ENCODE measurements at places on chromosomes 5 and 9. TPM values are rescaled to one million over a fixed set of nuclear protein-coding genes. Genes with fewer than 3 reads are reported as not detected.

GRCh38 chr9:92426501-92427145 is 2.4 kb upstream of the OMD start:
- no peak overlapping the region for H3K4me3 ChIP-seq
- no peaks in the 10 kb centered on the region for H3K27me3 ChIP-seq
- DNase-seq: no peak
- H3K27ac ChIP-seq: no peak overlapping the region
- no peaks in the 10 kb centered on the region for H3K36me3 ChIP-seq
- H3K4me1 ChIP-seq: no peaks in the 10 kb centered on the region

GRCh38 chr5:82295959-82296531 is 17.9 kb upstream of the RPS23 start:
- H3K4me3 ChIP-seq: no peak overlapping the region
- H3K27ac ChIP-seq: no peak overlapping the region
- DNase-seq: no peak
- no peaks in the 10 kb centered on the region for H3K4me1 ChIP-seq

- peaks cover 8% of the 10 kb centered on the region for H3K36me3 ChIP-seq
- peak overlapping the region; percentile 5 for H3K27ac ChIP-seq
- no peaks in the 10 kb centered on the region for H3K27me3 ChIP-seq
- H3K4me3 ChIP-seq: peak overlapping the region; percentile 98
Measured at GRCh38 chr9:129036923-129037766, 719 bp downstream of the MIGA2 start.

GRCh38 chr9:1913631-1914330 is 101.4 kb upstream of the SMARCA2 start:
- H3K4me3 ChIP-seq: no peak overlapping the region
- no peaks in the 10 kb centered on the region for H3K27me3 ChIP-seq
- DNase-seq: no peak
- H3K36me3 ChIP-seq: no peaks in the 10 kb centered on the region

DNA sequence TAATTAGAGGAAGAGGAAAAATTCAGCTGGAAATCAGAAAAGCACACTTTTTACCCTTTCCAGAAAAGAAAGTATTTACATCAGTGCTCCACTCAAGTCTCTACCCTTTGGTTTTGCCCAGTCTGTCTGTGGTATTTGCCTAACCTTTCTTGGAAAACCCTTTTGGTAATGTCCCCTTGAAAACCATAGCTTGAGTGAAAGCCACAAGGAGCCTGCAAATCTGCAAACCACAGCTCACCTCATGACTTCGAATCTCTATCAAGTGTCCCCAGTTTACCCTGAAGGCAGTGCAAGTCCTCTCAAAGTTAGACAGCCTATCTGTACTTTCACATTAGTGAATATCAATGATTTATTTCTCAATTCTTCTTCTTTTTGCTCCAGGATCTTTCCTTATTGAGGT is 162.1 kb upstream of the TSLP start:
- H3K27ac ChIP-seq: no peak overlapping the region
- DNase-seq: no peak
- H3K4me3 ChIP-seq: no peak overlapping the region
- no peaks in the 10 kb centered on the region for H3K36me3 ChIP-seq
- no peaks in the 10 kb centered on the region for H3K27me3 ChIP-seq

DNA sequence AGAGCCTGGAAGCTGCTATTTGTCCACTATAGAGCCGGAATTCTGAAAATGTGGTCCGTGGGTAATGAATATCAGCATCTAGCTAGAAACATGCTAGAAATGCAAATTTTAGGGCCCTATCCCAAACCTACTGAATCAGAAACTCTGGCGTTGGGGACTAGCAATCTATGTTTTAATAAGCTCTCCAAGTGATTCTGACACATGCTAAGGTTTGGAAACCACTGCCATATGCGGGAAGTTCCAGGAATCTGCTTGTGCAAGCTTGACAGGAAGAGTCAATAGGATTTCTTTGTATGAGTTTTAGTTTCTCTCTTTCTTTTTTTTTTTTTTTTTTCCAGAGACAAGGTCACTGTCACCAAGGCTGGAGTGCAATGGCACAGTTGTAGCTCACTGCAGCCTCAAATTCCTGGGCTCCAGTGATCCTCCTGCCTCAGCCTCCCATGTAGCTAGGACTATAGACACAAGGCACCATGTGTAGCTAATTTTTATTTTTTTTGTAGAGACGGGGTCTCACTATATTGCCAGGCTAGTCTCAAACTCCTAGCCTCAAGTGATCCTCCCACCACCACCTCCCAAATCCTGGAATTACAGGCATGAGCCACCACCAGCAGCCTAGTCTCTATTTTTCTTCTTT is 26.4 kb upstream of the CARNMT1 start:
- no peak overlapping the region for H3K4me3 ChIP-seq
- H3K27ac ChIP-seq: no peak overlapping the region
- H3K4me1 ChIP-seq: peaks cover 16% of the 10 kb centered on the region
- DNase-seq: no peak
- no peaks in the 10 kb centered on the region for H3K27me3 ChIP-seq

DNA sequence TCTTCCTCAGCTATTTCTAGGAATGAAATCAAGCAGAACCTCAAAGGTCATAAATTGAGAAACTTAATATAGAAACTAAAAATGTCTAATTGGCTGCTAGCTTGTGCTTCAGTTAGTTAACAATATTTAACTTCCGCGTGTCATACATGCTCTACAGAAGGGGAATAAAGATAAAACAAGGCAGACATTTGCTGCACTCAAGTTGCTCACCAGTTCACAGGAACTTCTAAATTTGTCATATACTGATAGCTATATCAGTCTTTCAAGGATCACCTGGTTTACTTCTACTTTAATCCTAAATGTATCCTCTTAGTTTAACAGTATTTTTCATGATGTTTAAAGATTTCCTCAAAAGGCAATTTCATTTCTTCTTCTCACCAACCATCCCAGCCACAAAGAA is 8.4 kb downstream of the CCNH start:
- no peak overlapping the region for H3K27ac ChIP-seq
- H3K4me1 ChIP-seq: peaks cover 6% of the 10 kb centered on the region
- peaks cover 85% of the 10 kb centered on the region for H3K36me3 ChIP-seq

DNA sequence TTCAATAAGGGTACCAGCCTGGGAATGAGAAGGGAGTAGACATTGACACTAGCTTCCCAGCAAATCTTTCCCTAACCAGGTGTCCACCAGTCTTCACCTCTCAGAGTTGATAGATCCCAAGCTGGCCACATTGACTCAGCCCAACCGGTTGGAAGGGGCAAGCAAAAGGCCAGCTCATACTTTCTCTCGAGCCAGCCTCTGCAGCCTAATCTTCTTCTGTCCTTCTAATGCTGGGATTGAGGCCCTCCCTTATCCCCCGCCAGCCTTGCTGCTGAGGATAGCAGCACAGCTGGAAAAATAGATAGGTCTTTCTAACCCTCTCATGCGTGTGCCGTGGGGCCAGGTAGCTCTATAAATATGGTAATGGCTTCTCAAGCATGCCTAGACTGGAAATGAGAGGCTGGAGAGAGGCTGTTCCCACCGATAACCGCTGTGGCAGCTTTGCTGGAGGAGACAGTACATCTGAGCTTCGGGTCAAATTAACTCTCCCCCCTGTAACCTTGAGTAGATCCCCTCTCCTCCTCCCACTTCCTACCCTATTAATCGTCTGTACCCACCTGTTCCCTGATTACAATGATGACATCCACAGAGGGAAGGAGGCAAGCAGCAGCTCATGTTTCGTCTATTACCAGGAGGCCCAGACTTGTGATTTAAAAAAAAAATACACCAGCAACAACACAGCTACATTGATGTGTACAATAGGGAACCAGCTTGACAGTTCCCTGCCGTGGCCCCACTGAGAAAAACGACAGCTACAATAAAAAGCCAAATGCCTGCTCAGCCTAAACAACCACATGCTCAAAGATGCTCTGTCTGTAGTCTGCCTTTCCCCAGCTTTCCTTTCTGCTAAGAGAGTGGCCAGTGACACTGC is 219.9 kb upstream of the BRINP1 start:
- no peak overlapping the region for H3K4me3 ChIP-seq
- H3K36me3 ChIP-seq: no peaks in the 10 kb centered on the region
- H3K27ac ChIP-seq: no peak overlapping the region
- H3K4me1 ChIP-seq: no peaks in the 10 kb centered on the region

DNA sequence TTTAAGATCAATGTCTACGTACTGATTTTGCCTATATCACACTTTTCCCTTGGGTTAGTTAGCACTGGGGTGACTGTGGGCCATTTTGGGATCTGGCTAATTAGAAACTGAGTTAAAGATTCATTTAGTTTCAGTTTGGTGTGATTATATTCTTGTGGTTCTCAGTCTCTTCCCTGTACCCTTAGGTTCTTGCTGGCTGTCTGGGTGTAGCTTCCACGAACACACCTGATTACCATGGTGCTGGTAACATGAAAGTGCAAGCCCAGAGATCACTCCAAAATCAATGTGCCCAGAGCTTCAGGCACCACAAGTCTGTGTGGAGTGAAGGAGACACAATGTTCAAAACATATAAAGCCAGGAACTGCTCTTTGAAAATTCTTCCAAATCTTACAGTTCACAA is 248.1 kb downstream of the PDE4D start:
- H3K36me3 ChIP-seq: no peaks in the 10 kb centered on the region
- H3K27ac ChIP-seq: no peak overlapping the region
- no peaks in the 10 kb centered on the region for H3K4me1 ChIP-seq
- H3K4me3 ChIP-seq: no peak overlapping the region
- DNase-seq: no peak

DNA sequence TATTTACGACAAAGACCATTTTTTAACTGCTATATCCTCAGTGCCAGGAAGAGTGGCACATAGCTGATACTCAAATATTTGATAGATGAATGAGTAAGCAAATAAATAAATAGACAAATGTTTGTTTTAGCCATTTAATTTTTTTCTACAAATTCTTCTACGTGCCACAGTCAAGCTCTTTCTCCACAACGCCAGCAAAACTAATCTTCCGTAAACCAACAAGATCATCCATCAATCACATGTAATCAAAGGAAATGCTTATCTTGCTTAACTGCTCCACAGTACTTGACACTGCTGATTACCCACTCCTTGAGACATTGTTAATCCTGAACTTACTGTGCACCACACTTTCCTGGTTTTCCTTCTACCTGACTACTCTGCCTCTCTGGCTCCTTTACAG is 136.7 kb downstream of the EDIL3 start:
- no peak for DNase-seq
- no peaks in the 10 kb centered on the region for H3K36me3 ChIP-seq
- no peaks in the 10 kb centered on the region for H3K4me1 ChIP-seq
- no peak overlapping the region for H3K27ac ChIP-seq
- no peak overlapping the region for H3K4me3 ChIP-seq

Gene STPG3
- polyA plus RNA-seq: not detected

Gene FSTL4
- polyA plus RNA-seq: 0.31 TPM

Gene IZUMO3
- not detected for polyA plus RNA-seq

Gene FBP1
- polyA plus RNA-seq: 2.8 TPM

Gene MPDZ
- not detected for polyA plus RNA-seq

All from B cell (primary cell).